Left ventricle myocardium superior (tissue), 1 donor: ENCODE measurements at places on chromosomes 1 and 21. TPM values are rescaled to one million over a fixed set of nuclear protein-coding genes. Genes with fewer than 3 reads are reported as not detected.

AADACL4 gene
- not detected for total RNA-seq

CD1B gene
- total RNA-seq = not detected

GIPC2 gene
- total RNA-seq = 4.9 TPM

KRTAP10-2 gene
- not detected for total RNA-seq

TMEM52 gene
- 1.7 TPM for total RNA-seq

EVA1C gene
- 13.6 TPM for total RNA-seq

NUP210L gene
- 0.27 TPM for total RNA-seq

B4GALT2 gene
- 35.6 TPM for total RNA-seq

COL9A2 gene
- 0.45 TPM for total RNA-seq

SERPINC1 gene
- total RNA-seq = 0.25 TPM

NMNAT2 gene
- total RNA-seq = 1.2 TPM

LENEP gene
- total RNA-seq = not detected

TFF2 gene
- not detected for total RNA-seq

DISP1 gene
- total RNA-seq = 6.4 TPM

MX2 gene
- total RNA-seq = 7.1 TPM

WNT9A gene
- 2.5 TPM for total RNA-seq

SHE gene
- 10.2 TPM for total RNA-seq

CLDN17 gene
- total RNA-seq = not detected

C1orf94 gene
- total RNA-seq = not detected

KPRP gene
- total RNA-seq = not detected

EFNA3 gene
- total RNA-seq = 1.1 TPM

RAB7B gene
- total RNA-seq = 1.6 TPM

RGS4 gene
- 0.52 TPM for total RNA-seq

ZFP69 gene
- total RNA-seq = 1.9 TPM

YRDC gene
- 4.0 TPM for total RNA-seq

RNF115 gene
- total RNA-seq = 48.2 TPM

TTLL7 gene
- total RNA-seq = 3.3 TPM

NFASC gene
- 11.6 TPM for total RNA-seq

HPCAL4 gene
- 2.4 TPM for total RNA-seq
